ENCODE measurements at places on chromosomes 13 and 19.

DNA sequence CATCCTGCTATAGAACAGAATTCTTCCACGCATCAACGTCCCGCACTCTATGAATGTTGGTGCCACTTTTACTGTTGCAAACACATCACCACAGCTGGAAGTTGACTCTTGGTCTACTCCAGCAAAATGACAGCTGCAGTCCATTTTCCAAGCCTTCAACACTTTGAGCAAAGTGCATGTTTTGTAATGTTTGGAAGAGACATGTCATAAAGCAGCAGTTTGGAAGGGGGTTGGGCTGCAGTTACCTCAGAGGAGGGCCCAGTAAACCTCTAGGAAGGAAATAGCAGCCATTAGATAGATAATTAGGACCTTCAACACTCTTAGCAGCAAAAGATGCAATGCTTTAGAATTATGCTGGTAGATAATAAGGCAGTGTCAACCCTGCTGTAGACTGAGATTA is 323.6 kb downstream of the TDRD3 start:
- no peak for DNase-seq

DNA sequence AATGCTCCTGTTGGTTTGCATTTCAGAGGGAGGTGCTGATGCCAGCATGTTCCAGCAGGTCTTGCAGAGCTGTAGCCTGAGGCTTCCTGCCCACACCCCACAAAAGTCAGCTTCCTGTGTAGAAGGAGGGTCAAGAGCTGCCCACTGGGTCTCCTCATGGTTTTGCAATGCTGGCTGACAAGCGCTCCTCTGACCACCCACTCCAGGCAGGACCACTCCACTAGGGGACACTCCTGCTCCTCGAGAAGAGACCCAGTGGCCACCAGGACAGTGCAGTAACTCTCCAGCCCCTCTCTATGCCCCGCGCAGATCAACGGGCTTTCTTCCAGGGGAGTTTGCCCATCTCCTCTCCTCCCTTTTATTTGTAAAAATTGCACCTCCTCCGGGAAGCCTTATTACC is 72.9 kb upstream of the UQCRFS1 start:
- no peak for DNase-seq

DNA sequence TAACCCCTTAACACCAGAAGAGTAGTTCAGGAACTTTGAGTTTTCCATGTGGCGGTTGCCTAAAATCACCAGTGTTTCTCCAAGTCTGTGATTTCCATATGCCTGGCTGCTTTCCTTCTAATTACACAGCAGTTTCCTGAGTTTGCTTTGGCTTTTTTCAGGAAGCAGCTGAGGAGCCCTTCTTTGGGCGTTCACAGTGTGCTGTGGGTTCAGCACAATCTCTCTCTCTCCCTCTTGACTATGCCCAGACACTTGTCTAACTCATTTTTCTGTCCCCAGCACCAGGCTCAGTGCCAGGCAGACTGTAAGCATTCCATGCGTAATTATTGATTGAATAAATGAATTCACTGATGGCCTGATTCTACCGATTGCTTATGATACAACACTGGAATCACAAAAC is 19.7 kb downstream of the SCEL start:
- DNase-seq = no peak

DNA sequence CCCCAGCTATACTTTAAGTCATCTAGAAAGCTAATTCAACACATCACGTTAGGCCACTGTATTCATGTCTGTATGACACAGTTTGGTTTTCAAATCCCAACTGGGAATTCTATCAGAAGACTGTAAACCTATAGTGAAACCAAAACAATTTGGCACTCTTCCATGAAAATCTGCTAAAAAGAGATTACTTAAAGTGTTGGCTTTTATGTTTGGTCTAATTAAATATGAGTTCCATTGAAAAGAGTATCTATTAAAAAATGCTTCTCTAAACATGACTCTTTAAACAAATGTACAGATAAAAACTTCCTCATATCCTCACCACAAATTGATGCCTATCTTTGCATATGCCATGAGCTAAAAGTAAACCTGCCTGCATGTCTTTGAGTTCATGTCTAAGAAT is 25.4 kb downstream of the PCDH9 start:
- DNase-seq = no peak
